ENCODE measurements at places on chromosomes 4 and X.

DNA sequence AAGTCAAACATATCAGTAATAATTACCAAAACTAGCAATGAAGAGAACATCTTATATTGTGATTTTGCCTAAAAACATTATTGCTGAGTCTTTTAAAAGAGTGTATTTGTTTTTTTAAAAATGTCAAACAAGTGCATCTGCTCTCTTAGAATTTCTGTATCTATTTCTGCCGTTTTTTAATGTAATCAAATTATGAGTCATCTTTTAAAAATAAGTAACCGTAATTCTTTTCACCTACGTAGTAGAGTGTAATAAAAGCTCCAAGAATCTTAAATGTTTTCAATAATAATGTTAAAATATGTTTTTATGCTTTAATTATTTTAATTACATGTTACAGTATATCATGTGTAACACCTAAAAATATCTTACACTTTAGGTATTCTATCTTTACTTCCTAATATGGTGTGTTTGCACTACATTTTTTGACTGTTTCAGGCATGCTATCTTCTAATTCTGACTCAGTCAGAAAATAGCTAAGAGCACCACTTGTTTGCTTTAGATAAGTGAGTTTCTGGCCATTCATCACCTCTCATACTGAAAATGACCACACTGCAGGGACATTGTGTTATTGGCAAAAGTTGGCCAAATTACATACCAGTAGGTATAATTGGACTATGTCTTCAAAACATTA, 368.5 kb downstream of the PCDH7 start:
- no peak for DNase-seq

GRCh38 chr4:186724058-186724863, 605 bp upstream of the FAT1 start:
- peak; percentile 68 for DNase-seq

DNA sequence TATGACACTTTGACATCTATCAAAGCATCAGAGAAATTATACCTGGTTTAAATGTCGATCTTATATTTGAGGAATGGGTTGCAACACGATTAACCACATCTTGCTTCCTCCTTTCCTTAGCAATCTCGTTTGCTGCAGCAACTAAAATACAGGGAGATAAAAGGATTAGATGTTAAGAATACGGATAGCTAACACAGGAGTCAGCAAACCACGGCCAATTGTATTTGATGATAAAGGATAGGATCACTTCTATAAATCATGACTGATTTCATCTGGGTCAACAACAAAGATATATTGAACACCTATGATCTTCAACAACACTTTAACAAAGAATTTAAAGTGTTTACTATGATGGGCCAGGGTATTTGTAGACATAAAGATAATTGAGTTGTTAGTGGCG, 5.0 kb downstream of the MAP7D3 start:
- DNase-seq, result no peak

DNA sequence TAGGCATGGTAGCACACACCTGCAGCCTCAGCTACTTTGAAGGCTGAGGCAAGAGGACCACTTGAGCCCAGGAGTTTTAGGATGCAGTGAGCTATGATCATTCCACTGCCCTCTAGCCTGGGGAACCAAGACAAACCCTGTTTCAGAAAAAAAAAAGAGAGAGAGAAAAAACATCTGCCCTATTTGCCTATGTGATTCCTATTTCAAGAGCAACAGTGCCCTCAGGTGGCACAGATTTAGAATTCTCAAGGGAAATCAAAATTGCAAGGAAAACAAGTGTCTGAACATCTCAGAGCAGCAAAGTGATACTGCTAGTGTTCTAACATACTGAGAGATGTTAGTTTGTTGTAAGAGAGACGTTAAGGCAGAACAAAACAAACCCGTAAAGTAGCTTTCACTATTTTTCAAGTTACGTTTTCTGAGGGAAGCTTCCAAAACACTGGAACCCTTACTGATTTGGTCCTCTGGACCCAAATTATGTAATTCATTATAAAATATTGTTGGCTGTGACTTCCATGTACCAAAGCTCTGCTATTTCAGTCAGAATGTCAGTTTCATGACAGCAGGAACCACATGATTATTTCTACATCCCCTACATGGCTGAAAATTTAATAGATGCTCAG, 7.9 kb downstream of the BDH2 start:
- DNase-seq, result no peak

DNA sequence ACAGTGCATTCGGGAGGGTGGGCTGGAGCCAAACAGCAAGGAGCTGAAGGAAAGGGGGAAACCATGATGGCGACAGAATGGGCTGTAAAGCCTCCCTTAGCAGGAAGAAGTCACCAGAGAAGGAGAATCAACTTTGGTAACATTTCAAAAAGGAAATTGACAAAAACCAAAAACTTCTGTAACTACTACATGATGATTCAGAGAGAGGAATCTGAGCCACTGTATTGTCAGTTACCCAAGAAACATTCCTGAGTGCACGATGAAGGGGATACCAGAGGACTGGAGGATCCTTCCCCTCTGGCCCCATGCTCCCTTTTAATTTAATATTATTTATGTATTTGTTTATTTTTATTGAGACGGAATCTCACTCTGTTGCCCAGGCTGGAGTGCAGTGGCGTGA, 26.3 kb downstream of the PDHA1 start:
- DNase-seq, result no peak

DNA sequence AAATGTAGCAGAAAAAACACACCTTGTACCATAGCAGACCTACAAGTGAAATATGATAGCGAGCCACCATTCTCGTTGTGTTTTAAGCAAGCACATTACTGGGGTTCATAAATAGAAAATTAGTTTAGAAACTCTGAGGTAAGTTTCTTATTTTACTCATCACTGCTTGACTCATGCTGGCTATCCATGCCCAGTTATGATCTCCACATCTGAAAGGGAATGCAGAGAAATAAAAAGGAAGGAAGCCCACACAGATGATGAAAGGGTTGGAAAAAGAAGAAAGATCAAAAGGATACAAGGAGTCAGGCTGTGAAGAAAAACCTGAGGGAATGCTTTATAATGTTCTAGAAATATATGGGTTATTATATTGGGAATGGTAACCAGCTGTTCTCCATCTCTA, 54.5 kb downstream of the CAMK2D start:
- DNase-seq, result no peak

- DNase-seq, result no peak
Observed at GRCh38 chrX:38864165-38864564, 62.9 kb downstream of the MID1IP1 start.

DNA sequence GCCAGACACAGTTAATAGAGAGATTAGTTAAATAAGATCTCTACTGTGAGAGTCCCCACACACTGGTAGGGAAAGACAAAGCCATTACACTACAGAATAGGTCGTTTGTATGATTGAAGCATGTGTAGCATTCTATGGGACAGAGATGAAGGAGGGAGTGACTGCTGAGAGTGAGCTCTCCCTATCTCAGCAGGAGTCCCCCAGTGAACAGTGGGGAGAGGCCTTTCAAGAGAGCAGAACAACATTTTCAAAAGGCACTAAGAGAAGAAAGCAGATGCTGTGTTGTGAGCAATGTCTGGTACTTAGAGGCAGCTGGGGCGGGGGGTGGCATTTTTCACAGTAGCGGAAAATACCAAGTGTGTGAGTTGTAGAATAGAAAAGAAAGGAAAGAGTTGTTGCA, 413.6 kb downstream of the AFF2 start:
- no peak for DNase-seq

GRCh38 chrX:132834741-132835140, 123.7 kb downstream of the HS6ST2 start:
- DNase-seq, result no peak

DNA sequence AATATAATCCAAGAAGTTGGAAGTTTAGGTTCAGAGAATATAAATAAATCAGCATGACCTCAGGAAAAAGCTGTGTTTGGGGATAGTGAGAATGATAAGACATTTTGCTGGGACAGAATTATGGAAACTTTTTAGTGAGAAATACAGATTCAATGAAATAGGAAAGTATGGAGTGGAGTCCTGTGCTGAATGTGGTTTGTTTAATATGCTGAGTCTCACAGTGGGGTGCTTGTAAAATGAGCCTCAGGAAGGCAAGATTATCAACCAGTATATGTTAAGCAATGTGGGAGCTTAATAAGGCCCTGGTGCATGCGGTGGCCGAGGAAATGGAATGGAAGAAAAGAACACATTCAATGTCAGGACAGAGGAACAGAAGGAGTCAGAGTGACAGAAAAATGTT, 1554.7 kb upstream of the TENM3 start:
- DNase-seq, result no peak

Measured in aorta (tissue), 5 donors.